HFF-Myc (cell line): ENCODE measurements at places on chromosomes 7 and 10.

GRCh38 chr7:84228526-84228925, 33.9 kb upstream of the SEMA3A start:
- no peak for DNase-seq

DNA sequence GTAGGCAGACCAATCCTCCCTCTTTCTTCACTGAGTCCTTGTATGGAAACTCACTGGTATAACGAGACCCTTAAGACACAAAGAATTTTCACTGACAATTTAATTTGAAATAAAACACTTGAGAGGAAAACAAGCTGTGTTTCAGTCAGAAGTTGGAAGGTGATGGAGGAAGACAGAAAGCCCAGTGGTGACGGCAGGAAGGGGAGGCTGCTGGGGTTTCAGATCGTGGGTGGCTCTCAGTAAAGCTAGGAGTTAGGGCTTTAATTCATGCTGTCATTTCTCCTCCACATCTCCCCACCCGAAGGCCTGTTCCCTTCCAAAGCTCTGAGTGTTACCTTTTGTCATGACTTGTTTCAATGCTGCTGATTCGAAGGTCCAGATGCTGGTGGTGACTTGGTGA, 605.2 kb upstream of the DPP6 start:
- DNase-seq: no peak

DNA sequence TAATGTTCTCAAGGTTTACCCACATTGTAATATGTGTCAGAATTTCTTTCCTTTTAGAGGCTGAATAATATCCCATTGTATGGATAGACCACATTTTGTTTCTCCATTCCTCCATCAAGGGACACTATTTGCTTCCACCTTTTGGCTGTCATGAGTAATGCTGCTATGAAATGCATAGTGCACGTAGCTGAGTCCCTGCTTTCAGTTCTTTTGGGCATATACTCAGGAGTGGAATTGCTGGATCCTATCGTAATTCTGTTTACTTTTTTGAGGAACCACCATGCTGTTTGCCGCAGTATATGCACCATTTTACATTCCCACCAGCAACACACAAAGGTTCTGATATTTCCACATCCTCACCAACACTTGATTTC, 60.0 kb downstream of the PRF1 start:
- no peak for DNase-seq

DNA sequence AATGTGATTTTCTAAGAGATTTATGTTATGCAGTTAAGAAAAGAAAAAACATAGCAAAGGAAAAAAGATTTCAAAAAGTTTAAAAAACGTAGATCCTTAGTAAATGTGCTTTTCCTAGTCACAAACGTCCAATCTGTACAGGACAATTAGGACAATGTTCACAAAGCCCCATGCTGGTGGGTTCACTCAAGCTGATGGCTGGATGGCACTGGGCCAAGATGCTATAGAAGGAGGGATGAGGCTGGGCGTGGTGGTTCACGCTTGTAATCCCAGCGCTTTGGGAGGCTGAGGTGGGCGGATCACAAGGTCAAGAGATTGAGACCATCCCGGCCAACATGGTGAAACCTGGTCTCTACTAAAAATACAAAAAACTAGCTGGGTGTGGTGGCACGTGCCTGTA, 22.1 kb downstream of the SVIL start:
- DNase-seq: no peak

DNA sequence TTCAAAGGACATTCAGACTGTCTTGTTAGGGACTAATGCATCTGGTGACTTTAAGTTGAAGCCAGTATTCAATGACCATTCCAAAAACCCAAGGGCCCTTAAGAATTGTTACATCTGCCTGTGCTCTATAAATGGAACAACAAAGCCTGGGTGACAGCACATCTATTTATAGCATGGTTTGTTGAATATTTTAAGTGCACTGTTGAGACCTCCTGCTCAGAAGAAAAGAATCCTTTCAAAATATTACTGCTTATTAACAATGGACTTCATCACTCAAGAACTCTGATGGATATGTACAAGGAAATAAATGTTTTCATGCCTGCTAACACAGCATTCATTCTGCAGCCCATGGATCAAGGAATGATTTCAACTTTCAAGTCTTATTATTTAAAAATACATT, 33.1 kb upstream of the CYP26C1 start:
- no peak for DNase-seq

- no peak for DNase-seq
Measured at GRCh38 chr10:106832846-106833245, 331.7 kb downstream of the SORCS1 start.

DNA sequence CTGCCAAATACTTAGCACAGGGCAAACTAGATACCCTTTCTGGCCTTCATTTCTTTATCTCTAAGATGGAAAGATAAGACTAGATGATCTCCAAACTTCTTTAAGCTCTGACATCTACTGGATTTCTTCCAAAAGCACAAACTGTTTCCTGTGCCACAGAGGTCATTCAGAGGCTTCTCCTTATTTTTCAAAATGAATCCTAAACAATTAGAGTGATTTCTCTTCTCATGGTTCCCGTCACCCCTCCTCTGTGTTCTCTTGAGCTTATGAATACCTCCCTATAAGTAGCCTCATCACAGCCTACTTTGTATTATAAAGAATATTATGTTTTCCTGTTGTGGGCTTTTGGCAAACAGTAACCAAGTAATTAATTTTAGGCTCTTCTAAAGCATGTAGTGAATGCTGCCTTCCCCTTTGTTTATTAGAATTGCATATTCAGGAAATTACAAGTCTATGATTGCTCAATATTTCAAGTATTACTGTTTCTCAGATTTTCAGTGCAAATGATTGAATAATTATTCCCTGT, 179.5 kb downstream of the REEP3 start:
- no peak for DNase-seq

- no peak for DNase-seq
Measured at GRCh38 chr10:79191951-79192676, 123.3 kb downstream of the ZMIZ1 start.

- DNase-seq: no peak
Measured at GRCh38 chr7:22821702-22822485, 755 bp downstream of the TOMM7 start.

DNA sequence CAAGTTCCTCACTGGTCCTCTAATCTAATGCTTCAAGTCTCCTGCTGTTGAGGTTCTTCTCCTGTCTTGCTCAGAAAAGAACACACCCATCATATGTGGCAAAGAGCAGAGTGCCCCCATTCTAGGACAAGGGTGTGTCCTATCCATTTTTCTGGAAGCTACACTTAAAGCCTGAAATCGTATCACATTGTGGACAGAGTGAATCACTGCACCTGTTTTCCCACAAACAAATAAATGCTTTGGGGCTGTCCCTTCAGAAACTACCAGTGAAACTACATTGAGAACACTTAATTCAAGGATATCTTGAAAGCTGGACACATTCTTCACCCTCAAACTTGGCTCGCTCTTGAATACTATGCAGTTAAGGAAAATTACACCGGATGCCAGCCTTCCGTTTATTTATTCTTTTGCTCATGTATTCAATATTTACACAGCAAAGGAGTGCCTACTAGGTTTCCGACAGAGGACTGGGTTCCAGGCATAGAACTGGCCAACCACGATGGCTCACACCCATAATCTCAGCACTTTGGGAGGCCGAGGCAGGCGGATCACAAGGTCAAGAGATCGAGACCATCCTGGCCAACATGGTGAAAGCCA, 473.0 kb downstream of the GALNT17 start:
- no peak for DNase-seq

DNA sequence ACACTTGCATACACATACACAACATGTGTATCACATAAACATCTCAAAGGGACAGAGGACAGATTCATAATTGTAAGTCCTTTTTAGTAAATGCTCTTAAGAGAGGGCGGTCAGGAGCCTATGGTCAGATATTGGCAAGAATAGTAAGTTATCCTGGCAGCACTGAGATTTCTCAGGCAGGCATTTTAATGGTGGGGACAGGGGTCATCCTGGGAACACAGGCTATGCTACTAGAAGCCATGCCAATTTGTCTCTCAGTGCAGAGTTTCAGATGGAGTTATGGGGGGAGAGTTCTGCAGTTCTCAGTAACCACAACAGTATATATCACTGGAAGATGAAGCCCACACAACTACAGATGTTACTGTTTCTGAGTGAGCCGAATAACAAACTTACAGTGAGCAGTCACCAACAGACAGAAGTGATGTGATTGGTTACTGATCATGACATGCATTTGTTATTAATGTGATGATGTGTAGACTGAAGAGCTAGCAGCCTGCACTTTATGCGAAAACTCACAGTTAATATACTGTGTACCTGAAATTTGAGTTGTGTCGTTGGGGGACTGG, 16.4 kb downstream of the ZNF487 start:
- no peak for DNase-seq

DNA sequence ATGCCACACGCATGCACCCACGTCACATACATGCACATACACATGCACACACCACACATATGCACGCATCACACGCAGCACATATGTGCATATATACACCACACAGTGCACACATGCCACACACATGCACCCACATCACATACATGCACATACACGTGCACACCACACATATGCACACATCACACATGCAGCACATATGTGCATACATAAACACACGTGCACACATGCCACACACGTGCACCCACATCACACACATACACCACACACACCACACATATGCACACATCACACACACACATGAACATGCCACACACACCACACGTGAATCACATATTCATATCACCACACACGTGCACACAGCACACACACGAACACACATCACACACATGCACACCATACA, 338.8 kb downstream of the PTPRN2 start:
- no peak for DNase-seq

DNA sequence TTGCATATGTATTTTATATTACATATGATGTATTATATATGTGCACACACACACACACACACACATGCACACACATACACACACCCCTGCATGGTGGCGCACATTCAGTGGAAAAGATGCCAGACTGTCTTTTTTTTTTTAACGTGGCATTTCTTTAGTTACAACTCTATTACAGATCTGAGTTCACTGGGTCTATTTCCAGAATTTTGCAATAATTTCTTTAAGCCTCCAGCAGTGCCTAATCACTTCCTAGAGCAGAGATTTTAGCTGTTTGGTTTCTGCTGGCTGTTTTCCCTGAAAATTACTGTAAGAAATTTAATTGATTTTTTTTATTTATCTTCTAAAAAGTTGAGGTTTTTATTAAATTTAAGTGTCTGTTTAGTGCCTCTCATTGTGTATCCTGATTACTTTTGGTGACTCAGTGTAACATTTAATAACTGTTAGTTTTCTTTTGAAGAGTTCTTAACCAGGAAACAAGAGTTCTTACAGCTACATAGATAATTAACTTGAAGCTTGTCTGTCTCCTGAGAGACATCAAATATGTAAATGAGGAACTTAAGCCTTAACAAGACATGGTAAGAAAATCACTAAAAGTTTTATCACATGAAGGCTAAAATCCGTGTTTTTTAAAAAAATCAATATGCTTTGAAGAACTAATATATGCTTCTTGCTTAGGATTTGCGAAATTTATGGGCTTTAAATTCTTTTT, 232.0 kb downstream of the MDFIC start:
- no peak for DNase-seq

GRCh38 chr7:151579644-151580043, 59.9 kb upstream of the RHEB start:
- DNase-seq: no peak

- no peak for DNase-seq
Measured at GRCh38 chr10:5833814-5834213, 20.6 kb upstream of the GDI2 start.

DNA sequence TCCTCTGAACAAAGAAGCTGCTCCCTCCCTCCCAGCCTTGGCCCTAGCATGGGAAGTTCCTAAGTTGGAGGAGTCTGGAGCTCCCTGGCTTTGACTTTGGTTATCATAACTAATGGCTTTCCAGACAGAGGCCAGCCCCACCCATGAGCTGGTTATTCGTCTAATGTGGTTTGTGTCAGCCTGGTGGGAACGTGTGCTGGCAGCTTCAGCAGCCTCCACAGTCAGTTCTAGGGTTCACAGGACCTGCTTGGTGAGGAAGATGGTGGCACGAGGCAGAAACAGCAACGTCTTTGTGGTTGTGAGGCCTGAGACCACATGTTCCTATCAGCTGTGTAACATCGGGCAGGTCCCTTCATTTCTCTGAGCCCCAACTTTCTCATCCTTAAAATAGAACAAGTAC, 103.1 kb downstream of the PAXIP1 start:
- no peak for DNase-seq

DNA sequence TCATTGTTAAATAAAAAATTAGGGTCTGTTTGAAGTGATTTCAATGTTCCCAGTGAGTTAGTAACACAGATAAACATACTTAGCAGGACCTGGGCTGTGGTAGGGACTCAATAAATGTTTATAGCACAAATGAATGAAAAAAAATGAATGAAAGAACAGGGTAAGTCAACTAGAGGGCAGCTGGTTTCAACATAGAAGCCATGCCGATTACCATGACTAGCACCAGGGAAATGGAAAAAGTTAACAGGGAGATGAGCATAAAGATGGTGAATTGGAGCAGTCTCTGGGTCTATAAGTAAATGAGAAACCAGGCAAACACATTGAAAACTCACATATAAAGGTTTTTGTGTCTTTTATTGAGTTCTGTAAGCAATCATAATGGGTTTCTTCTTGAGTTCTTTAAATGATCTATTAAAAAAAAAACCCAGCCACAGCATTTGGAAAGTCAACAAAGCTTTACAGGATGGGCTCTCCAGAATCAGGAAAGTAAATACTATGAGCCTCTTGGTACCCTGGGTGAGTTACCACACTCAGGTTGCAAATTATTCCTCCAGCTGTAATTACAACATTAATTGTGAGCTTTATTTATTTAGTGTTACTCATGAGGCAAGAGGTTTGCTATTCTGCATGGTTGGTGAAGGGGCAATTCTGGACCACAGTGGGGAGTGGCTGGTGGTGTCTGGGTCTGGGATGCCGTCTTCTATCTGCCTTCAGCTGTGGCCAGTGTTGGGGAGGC, 46.1 kb upstream of the MTPN start:
- no peak for DNase-seq

DNA sequence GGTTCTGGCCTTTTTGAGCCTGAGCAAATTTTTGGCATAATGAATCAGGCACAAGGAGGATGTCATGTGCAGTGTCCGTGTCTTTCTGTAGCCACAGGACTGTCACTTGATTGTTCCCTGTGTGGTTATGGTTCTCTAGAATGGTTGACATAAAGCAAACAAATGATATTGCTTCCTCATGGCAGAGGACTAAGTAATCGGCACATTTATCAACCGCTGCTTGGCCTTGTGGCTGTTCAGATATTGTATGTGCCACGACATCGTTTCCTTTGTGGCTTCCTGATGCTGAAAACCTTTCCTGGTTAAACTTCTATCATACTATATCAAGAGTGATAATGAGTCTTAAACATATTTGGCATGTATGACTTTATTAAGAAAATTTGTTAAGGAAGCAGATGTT, 598.8 kb downstream of the SUGCT start:
- no peak for DNase-seq

- DNase-seq: no peak
Measured at GRCh38 chr7:115359119-115359518, 437.2 kb downstream of the MDFIC start.
